ENCODE measurements at places on chromosomes 5 and 9.

DNA sequence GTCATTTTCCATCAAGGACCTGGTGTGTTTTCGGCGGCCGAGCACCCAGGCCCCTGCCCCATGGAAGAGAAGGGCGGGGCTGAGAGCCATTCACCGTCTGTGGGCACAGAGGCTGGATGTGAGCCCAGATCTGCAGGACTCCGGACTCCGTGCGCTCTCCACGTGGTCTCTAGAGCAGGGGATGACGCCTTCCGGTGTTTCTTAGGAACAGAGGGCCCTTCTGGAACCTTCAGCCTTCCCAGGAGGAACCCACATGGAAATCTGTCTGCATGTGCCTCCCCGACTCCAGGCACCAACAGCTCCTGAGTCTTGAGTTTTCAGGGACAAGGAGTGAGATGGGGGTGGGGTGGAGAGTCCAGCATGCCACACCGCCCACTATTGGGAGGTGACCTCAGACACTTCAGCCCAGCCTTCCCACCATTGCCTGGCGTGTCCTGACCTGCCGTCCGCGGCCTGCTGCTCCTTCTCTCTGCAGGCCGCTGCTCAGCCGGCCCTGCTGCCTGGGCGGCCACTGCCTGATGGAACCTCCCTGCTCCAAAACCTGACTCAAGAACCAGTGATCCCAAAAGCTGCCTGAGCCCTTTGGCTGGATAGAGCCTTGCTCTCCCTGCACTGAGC, 2.4 kb upstream of the RXRA start:
- DNase-seq, result no peak

DNA sequence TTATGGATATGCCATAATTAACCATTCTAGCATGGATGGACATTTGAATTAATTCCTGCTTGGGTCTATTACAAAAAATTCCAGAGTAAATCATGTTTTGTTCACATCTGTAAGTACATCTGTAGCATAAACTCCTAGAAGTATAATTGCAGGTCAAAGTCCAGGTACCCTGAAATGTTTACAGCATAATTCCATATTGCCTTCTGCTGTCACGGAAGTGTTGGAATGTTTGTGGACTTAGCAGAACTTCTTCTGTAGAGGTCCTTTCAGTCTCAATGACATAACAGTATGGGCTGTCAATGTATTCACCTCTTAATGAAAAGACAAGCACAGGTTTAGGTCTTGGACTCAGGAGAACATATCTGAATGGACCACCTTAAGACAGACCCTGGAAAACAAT, 1.8 kb downstream of the FAM240B start:
- no peak for DNase-seq

- no peak for DNase-seq
Observed at GRCh38 chr5:1054799-1055775, 46.5 kb downstream of the NKD2 start.

GRCh38 chr9:96186591-96187011, 115.4 kb downstream of the HSD17B3 start:
- DNase-seq, result no peak

DNA sequence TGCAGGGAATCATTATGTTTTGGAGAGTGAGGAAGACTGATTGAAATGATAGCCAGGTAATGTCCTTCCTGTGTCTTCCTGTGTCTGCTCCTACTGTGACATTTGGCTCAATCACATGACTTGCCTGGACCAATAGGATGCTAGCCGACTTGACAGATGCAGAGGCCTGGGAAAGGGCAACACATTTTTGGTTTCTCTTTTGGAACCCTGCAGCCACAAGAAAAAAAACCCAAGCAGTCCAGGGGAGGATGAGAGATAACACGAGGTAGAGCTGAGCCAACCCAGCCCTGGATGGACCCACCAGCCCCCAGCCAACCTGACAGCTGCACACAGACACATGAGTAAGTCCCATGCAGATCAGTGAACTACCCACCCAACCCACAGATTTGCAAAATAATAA, 256.1 kb upstream of the SMARCA2 start:
- DNase-seq, result no peak

DNA sequence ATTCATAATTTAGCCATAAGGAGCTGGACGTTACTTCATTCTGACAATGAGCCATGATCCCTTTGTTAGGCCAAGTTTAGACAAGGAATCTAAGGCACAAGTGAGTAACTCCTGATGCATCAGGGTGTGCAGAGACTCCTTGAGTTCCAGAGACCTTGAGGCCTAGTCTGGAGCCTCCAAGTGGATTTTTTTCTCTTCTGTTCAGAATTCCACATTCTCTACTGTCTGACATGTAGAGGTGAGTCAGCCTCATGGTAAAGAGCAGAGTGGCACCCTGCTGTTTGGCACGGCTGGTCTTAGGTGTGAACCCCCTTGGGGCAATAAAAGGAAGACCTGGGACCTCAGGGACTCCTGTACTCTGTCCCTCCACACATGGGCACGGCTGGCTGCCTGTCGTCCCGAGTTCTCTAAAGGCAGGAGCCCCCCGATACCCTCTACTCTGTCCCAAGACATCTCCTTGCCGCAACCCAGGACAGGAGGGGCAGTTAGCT, 22.0 kb upstream of the TGFBI start:
- DNase-seq, result no peak

- DNase-seq, result no peak
Observed at GRCh38 chr9:127614961-127615360, 2.9 kb downstream of the STXBP1 start.

DNA sequence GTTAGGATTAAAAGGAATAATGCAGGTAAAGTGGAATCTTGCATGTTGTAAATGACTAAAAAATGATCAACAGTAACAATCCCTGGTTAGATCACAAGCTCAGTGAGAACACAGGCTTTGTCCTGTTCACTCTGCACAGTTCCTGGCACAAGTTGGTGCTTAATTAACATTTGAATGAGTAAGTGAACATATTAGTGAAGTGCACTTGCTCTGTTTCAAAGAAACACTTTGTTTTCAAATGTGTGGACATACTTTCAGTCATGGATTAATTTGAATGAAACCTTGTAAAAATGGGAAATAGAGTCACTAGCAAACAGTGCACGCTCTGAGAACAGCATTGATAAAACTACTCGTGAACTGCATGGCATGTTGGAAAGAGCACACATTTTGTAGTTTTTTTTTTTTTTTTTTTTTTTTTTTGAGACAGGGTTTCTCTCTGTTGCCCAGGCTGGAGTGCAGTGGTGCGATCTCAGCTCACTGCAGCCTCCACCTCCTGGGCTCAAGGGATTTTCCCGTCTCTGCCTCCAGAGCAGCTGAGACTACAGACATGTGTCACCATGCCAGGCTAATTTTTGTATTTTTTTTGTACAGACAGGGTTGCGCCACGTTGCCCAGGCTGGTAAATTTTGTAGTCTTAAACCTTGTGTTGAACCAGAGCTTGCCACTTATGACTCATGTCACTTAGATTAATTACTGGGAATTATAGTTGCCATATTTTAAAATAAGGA, 159.9 kb downstream of the LURAP1L start:
- no peak for DNase-seq

DNA sequence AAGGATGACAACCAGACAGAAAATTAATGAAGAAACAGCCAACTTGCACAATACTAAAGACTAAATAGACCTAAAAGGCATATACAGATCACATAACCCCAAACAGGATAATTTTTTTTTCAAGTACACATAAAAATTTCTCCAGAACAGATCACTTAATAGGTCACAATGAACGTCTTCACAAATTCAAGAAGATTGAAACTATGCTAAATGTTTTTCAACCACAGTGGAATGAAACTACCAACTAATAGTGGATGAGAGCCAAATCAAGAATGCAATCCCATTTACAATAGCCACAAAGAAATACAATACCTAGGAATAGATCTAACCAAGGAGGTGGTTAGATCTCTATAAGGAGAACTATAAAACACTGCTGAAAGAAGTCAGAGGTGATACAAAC, 145.8 kb downstream of the TMEM232 start:
- DNase-seq, result no peak

DNA sequence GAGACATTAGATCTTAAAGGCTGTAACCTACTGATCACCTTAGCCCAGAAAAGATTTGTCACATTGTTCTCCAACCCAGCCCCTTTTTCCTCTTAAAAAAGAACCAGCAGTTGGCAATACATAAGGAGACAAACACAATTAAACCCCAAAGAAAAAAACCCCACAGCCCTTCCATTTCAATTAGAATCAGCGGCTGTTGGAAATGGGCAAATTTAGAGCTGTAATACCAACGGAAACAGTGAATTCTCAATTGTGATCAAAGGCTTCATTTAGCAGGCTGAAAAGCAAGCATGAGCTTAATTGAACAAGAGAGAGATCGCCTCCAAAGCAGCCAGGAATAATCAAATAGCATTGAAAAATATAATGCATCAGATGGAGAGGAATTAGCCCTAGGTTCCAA, 153.6 kb downstream of the FAM114A2 start:
- DNase-seq, result no peak

GRCh38 chr9:21481470-21482056, 550 bp downstream of the IFNE start:
- DNase-seq, result no peak

GRCh38 chr5:1173485-1174070, 27.8 kb upstream of the SLC6A19 start:
- DNase-seq, result no peak

DNA sequence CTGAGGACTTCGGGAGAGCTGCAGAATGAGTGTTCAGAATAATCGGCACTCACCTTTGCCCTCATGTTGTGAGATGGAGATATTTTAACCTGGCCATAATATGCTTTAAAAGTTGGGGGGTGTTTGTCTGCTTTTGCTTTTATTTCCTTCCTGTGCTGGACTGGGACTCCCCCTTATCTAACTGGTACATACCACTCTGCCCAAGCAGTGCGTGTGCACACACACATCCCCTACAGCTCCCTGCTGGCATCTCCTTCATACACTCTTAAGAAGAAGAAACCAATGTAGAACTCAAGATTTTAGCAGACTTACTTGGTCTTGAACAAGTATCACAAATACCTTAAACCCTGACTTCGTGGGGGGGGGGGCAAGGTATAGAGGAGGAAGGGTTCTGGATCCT, 146.2 kb upstream of the DMRT1 start:
- no peak for DNase-seq

GRCh38 chr5:765948-766631, 18.4 kb downstream of the ZDHHC11B start:
- no peak for DNase-seq

- DNase-seq, result no peak
Observed at GRCh38 chr5:111422747-111423720, 89.3 kb downstream of the STARD4 start.

Data from activated CD4-positive, alpha-beta T cell treated with anti-CD3 and anti-CD28 coated beads, Interleukin-2, amount 10 ng/mL, durations not matched to agents 7 days and 5 days (primary cell).